Epithelial cell of alveolus of lung (primary cell): ENCODE measurements at places on chromosomes 11 and 22. TPM values are rescaled to one million over a fixed set of nuclear protein-coding genes. Genes with fewer than 3 reads are reported as not detected.

Gene TRPM5
- total RNA-seq: not detected in 2 replicates

Gene GAL3ST3
- 0.91 and 1.8 TPM in 2 replicates for total RNA-seq

Gene ARHGAP8
- total RNA-seq: 1.7 and 2.6 TPM in 2 replicates

Gene ZP1
- 1.6 and 3.1 TPM in 2 replicates for total RNA-seq

Gene PDGFB
- total RNA-seq: 3.1 and 9.2 TPM in 2 replicates

Gene DUSP8
- total RNA-seq: under 0.01 and 2.2 TPM in 2 replicates

Gene DERL3
- 6.9 TPM in 1 of 2 replicates, not detected in the other for total RNA-seq

Gene HIC2
- total RNA-seq: 2.3 and 2.7 TPM in 2 replicates

Gene TRIM21
- 14.2 and 16.1 TPM in 2 replicates for total RNA-seq

Gene APOA1
- total RNA-seq: 0.32 and 0.52 TPM in 2 replicates

Gene OR6M1
- not detected in 2 replicates for total RNA-seq

Gene TCF20
- total RNA-seq: 21.6 and 23.7 TPM in 2 replicates

Gene SPI1
- not detected in 2 replicates for total RNA-seq

Gene THY1
- total RNA-seq: 57.8 and 249 TPM in 2 replicates

Gene PRCP
- total RNA-seq: 58.2 and 81.9 TPM in 2 replicates

Gene GAL
- 31.7 and 38.8 TPM in 2 replicates for total RNA-seq

Gene CDCA5
- total RNA-seq: 6.1 and 17.3 TPM in 2 replicates

Gene CLNS1A
- total RNA-seq: 86.4 and 95.9 TPM in 2 replicates

Gene TSPAN32
- total RNA-seq: 1.3 TPM in 1 of 2 replicates, not detected in the other

Gene APOL3
- 3.3 and 7.6 TPM in 2 replicates for total RNA-seq

Gene MIAT
- 0.39 and 0.80 TPM in 2 replicates for total RNA-seq

Gene MCHR1
- total RNA-seq: 0.13 TPM in 1 of 2 replicates, not detected in the other

Gene EFCAB6
- 0.65 and 3.0 TPM in 2 replicates for total RNA-seq

Gene THOC5
- 29.1 and 40.3 TPM in 2 replicates for total RNA-seq

Gene C11orf21
- not detected in 2 replicates for total RNA-seq

Gene LDHAL6A
- total RNA-seq: not detected in 2 replicates

Gene HEPN1
- not detected in 2 replicates for total RNA-seq

Gene IRAG1
- total RNA-seq: 0.64 and 4.1 TPM in 2 replicates

Gene C11orf16
- not detected in 2 replicates for total RNA-seq

Gene CHADL
- total RNA-seq: 0.26 and 0.80 TPM in 2 replicates

Gene TEX12
- not detected in 2 replicates for total RNA-seq

Gene KCNK7
- total RNA-seq: 0.16 TPM in 1 of 2 replicates, not detected in the other

Gene P2RY2
- total RNA-seq: 0.08 and 0.91 TPM in 2 replicates

Gene SLC7A4
- total RNA-seq: 0.13 TPM in 1 of 2 replicates, not detected in the other

Gene PRRG4
- total RNA-seq: 0.13 TPM in 1 of 2 replicates, not detected in the other

Gene OR51E1
- total RNA-seq: not detected in 2 replicates

Gene MOV10L1
- 0.91 and 3.0 TPM in 2 replicates for total RNA-seq

Gene SLC22A9
- total RNA-seq: not detected in 2 replicates

Gene FGF19
- total RNA-seq: under 0.01 TPM in 1 of 2 replicates, not detected in the other

Gene CCDC73
- not detected in 2 replicates for total RNA-seq

Gene GDPD4
- not detected in 2 replicates for total RNA-seq

Gene ENTHD1
- total RNA-seq: not detected in 2 replicates

Gene LMNTD2
- 0.39 and 1.2 TPM in 2 replicates for total RNA-seq
